ENCODE measurements at places on chromosomes 6 and 20.

- DNase-seq, result no peak
Observed at GRCh38 chr6:163965426-163966348, 551.2 kb downstream of the QKI start.

DNA sequence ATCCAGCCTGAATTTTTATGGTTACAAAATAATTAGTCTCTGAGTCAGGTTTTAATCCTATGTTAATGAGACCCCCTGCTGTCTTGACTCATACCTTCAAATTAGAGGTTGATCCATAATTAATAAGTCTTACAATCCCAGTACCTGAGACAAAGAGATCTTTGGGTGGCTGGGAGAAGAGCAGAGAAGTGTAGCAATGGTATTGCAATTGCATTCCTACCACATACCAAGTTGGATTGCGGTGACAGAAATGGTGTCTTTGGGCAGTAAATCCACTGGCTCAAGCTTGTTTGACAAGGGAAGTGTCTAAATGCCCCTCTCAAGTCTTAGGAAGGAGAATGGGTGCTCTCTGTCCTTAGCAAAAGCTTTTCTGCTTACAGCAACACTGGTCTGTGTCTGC is 150.4 kb downstream of the BTBD3 start:
- DNase-seq, result no peak

- no peak for DNase-seq
Observed at GRCh38 chr6:155340464-155341129, 26.3 kb upstream of the TFB1M start.

DNA sequence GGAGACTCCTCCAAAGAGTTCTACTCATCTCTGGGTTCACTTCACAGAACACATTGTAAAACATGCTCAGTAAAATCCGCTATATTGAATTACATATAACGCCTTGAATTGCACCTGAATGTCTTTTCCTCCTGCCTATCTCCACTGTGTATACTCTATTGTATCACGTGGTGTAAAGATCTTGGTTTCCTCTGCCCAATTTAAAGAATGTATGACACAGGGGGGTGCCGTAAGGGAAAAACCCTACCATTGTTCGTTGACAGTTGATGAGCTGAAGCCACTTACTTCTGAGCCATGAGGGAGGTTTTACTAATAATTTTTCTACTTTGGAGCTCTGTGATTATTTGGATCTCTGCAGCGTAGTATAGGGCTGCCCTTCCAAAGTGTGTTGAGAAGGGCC is 6.0 kb downstream of the ASF1A start:
- DNase-seq, result no peak

GRCh38 chr6:125480571-125480970 is 178.8 kb upstream of the HDDC2 start:
- DNase-seq, result no peak

- DNase-seq, result no peak
Observed at GRCh38 chr6:52672412-52673025, 1.6 kb downstream of the TMEM14A start.

DNA sequence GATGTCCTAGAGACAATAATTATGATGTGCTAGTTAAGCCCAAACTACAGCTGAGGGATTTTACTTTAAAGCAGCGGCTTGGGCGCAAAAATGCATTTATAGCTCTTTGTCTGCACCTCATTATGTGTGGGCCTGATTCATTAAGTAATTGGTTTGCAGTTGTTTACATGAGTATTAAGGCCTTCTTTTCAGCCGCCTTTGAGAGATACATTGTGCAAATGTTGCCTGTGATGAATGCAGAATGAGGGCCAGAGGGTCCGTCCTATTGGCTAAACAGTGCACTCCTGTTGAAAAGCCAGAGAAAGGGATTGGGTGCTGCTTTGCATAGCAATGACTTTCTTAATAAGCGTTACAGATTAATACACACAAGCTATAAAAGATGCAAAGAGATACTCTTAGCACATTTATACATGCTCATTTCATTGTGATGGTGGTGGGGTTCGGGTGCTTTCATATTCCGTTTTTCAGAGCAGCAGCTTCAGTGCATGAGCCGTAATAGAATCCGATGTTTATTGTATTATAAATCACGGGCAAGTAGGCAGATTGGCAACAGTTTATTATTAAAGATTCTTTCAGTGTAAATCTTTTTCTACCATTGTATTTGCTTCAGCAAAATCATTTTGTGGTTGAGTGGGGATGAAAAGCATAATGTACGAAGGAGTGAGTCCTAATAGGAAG is 68.2 kb upstream of the XRN2 start:
- DNase-seq, result no peak

GRCh38 chr6:39268721-39269120 is 39.4 kb upstream of the KCNK5 start:
- no peak for DNase-seq

DNA sequence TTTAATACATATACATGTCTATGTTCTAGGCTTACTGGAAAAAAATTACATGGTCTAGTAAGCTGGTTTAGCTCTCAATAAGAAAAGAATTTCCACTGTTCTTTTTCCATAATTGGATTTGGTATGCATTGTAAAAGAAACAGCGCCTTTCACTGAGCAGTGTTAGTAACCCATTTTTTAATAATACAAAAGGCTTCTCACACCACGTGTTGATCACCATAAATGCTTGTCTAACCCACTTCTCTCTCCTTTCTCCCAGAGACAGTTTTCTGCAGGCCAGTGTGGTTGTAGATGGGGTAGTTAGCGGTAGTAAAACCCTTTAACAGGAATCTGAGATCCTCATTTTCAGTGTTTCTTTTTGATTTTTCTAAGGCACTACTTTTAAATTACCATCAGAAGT is 348.7 kb upstream of the MANEA start:
- DNase-seq, result no peak

GRCh38 chr6:44740566-44741120 is 353.1 kb downstream of the CDC5L start:
- no peak for DNase-seq

DNA sequence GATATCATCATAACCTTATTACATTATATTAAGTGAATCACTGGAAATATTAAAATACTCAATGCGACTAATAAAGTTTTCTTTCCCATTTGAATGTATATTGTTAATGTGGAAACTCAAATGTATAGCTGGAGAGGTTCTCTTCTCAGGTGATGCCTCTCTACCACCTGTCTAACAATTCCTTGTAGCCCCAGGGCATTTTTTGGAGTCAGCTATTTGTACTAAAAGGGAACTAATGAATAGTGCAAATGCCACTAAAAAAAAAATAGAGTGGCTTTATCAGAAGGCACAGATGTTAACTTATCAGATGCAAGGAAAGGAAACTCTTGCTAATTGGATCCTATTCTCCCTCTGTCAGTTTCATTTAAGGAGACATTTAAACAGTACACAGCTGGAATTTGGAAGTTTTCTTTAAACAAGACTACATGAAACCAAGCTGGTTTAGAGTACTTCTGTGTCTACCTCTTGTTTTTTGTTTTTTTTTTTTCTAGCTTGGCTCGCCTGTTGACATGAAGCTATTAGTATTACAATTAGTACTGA is 897.0 kb upstream of the SLC35B3 start:
- DNase-seq, result no peak

- DNase-seq, result no peak
Observed at GRCh38 chr6:39806278-39806677, 14.1 kb downstream of the DAAM2 start.

DNA sequence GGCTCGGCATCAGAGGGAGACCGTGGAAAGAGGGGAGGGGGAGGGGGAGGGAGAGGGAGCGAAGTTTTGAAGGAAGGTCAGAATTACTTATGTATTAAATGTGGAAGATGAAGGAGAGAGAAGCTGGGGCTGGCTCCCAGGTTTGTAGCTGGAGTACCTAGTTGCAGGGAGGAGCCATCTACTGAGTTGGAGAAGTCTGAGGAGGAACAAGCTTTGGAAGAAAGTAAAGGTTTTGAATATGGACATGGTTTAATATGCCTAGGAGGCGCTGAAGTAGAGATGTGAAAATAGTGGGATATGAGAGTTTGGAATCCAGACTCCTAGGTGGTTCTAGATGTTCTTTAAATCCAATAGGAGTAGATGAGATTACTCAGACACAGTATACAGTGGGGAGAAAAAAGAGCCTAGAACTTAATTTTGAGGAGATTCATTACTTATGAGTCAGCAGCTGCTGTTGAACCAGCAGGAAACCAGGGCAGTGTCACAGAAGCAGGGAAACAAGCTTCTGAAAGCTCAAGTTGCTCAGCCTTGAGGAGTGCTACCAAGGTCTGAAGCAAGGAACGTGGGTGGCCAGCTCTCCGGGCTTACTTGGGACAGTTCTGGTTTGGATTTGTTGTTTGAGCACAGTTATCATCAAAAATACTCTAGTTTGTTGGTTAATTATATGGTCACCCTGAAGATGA is 149.3 kb downstream of the UTRN start:
- no peak for DNase-seq

DNA sequence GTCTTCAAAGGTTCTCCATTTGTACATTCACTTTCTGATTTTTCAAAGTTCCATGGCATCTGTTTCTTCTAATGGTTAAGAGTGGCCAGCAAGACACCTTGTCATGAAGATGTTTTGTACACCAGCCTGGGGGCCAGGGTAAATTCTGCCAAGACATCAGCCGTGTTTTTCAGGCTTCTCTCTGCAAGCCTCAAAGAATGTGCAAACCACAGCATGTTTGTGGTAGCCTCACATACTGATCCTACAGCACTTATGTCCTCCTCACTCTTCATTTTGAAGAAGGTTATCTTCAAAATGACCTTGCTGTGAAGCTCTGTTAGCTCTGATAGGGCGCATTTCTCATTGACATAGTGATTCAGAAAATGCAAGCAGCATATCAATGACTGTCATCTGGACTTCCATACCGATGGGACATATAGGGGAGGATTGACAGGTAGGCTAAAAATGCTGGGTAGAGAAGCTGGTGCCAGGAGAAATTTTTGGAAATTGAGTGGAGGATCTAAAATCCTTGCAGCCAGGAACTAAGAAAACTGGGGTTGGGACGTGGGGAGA is 59.3 kb upstream of the SPTLC3 start:
- DNase-seq, result no peak

- DNase-seq, result no peak
Observed at GRCh38 chr6:149544646-149545257, 1.1 kb downstream of the PPIL4 start.

DNA sequence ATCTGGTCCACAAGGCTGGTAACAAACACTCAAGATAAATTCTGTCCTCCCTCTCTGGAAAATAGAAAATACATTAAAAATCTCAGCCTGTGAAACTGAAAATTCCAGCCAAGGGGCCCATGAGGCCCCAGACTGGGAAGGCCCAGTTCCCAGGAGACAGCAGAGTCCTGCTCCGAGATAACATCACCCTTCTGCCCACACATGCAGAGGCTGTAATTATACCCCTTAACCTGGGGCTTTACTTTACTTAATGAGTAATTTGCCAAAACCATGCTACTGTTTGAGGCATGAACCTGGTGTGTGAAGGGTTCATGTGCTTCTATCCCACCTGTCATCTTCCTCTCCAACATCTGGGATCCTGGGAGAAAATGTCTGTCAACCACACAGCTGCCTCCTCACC is 398.9 kb upstream of the SULF2 start:
- DNase-seq, result no peak

DNA sequence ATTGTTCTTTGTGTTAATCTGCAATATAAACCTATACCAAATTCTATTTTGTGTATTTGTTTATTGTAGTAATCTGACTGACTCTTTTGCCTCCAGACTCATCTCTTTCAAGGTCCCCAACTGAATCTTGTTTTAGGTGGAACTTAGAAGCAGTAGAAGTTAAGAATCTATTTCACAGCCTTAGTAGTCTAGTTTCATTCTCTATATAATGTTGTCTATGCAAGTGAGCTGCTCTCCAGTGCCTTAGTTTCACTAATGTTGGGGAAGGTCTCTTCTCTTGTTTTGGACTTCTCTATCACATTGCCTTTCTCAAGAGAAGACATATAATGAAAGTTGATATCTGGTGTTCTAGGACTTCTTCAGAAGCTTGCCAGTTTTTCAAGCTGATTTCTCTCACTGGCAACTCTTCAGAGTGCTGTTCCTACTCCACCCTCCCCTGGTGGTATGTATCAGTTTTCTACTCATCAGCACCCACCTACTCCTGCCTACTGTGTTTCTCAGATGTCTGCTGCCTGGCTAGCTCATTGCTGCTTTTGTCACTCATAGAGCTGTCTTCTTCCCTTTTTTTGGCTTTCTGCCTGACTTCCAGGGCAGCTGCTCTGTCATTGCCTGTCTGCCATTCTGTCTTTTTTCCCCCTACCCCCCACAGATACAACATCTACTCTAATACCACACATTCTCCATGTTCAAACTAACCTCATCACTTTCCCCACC is 82.1 kb downstream of the PTPRA start:
- DNase-seq, result peak; percentile 13

DNA sequence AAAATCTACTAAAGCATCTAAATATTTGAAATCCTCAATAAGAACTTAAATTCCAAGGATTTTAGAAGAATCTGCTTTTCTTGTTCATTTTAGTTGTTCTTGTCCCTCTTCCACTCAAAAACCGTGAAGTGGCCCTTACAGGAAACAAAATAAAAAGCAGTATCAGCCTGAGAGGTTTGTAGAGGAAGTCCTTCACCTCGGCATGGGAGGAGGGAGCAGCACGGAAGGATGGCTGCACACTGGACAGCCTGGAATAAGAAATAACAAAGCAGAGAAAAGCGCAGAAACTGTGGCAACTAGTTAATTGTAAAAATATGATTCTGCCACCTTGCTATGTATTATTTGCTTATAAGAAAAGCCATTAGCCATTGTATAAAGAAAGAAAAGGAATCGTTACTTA is 46.1 kb downstream of the RALGAPA2 start:
- DNase-seq, result no peak

GRCh38 chr6:15342114-15342513 is 96.2 kb downstream of the JARID2 start:
- no peak for DNase-seq

- no peak for DNase-seq
Observed at GRCh38 chr6:147954938-147955337, 387.7 kb upstream of the SASH1 start.

- no peak for DNase-seq
Observed at GRCh38 chr6:48747040-48747439, 636.0 kb upstream of the PTCHD4 start.

DNA sequence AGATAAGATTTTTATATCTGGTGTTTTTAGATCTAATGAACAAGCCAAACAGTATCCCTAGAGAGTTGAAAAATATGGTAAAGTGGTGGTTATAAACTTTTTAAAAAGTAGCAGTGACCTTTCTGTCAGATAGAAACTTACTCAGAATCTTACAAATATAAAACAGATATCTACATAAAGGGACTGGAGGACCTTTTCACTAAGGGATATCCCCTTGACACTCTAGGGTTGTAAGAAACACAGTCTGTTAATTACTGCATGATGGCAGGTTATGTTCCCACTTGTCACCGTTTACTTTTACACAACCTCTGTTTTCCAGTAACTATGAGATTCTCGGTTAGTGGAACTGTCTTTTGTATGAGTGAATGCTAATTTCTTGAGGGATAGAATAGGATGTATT is 11.5 kb downstream of the CFAP206 start:
- no peak for DNase-seq

DNA sequence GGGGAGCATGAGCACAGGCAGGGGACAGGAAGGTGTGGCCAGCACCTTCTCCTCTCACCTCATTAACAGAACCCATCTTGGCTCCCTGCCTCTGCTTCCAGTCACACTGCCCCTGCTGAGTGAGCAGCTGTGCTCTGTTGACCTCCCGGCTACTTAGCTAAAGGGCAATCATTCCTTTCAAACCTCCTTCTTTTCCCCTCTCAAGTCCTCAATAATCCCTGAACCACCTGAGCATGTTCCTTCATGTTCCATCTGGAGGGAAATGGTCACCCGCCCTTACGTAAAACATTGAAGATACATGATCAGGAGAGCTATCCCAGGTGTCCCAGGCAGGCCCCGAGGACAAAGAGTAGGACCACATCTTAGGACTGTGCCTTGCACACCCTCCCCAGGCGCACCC is 21.7 kb upstream of the MRPS10 start:
- DNase-seq, result no peak

Measured in T-helper 2 cell treated with Interferon-gamma antibody and Interleukin-4, amounts not matched to agents 5 μg/mL and 100 μg/mL, for 36 hours (primary cell).